HuH-7.5 (cell line): ENCODE measurements at places on chromosomes 1 and 21.

GRCh38 chr1:201266774-201267173 lies 16.5 kb upstream of the PKP1 start:
- no peak for DNase-seq

DNA sequence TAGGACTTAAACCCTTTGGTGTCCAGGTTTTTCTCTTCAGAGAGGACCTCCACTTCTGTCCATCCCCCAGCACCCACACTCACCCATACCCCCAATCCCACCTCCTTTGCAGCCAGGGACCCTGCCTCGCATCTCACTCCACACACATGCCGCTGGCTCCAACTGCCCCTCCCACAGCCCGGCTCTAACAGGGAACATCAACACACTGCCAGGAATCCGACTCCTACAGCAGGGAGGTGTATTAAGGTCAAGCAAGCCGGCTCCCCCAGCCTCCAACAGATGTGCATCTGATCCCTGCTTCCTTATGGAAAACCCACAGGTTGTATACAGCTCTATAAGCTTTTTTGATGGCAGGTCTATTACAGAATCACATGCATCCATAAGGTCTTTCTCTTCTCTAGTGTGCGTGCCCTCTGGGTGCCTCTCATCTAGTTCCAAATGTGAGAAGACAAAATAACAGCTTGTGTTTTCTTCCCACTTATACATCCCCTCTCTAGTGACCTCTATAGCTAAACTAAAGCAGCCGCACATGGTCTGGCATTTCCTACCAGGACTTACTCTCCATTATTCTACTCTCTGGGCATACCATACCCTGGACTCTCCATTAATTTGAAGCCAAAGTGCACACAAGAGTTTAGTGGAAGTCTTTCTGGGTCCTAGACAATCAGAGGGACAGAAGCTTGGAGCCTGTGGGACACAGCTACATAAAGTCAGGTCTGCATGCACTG lies 16.3 kb downstream of the PIK3C2B start:
- DNase-seq = no peak

DNA sequence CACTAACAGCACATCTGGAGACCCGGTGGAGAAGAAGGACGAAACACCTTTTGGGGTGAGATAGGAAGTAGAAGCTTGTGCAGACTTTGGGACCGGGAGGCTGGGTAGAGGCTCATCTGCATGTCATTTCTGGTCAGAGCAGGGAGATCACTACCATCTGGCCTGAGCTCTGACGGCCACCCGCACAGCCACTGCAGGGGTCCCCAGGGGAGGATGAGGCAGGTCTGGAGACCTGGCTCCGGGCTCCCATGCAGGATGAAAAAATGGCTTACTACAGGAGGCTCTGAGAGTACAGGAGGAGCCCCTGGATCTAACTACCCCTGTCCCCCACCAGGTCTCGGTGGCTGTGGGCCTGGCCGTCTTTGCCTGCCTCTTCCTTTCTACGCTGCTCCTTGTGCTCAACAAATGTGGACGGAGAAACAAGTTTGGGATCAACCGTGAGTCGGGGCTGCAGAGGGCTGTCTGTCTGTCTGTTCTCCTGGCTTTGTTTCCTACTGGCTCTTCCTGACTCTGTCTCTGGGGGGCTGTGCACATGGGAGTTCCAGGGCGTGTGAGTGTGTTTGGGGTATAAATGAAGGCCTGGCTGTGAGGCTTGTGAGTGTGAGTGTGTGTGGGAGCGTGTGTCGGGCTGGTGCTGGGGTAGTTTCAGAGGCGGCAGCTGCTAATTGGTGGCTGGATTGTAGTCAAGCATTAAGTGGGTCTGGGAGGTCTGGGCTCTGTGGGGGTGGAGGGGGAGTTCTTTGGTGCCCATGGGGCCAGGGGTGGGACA lies 14.1 kb downstream of the NTRK1 start:
- DNase-seq = no peak

- no peak for DNase-seq
Measured at GRCh38 chr1:14968251-14968851, 185.2 kb upstream of the TMEM51 start.

DNA sequence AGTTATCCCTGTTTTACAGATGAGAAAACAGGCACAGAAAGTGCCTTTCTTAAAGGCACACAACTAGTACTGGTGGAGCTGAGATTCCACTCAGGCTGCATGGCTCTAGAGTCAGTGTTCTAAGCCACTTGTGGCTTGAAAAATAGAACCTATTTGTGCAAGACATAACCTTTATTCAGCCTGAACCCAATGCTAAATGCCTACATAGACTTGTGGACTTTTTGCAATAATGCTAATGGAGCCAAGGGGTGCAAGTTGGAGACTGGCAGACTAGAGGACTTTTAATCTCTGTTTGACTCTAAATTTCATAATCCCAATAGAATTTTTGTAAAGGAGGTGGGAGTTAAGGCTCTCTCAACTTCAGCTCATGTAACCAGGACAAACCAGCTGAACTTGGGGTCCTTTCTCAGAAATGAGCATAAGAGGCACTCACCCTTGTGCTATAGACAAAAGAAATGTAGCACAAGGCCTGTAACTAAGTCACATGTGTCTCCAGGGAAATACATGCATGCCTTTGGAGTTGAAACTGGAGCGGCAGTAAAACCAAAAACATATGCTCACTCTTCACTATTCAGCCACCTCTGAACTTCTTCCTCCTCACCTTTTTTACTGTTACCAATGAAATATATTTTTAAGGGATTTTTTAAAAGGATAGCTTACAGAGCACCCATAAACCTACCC lies 43.0 kb upstream of the AK4 start:
- no peak for DNase-seq

GRCh38 chr1:219432191-219432606 lies 180.7 kb downstream of the ZC3H11B start:
- no peak for DNase-seq
